ENCODE measurements at places on chromosomes 7 and 10.

DNA sequence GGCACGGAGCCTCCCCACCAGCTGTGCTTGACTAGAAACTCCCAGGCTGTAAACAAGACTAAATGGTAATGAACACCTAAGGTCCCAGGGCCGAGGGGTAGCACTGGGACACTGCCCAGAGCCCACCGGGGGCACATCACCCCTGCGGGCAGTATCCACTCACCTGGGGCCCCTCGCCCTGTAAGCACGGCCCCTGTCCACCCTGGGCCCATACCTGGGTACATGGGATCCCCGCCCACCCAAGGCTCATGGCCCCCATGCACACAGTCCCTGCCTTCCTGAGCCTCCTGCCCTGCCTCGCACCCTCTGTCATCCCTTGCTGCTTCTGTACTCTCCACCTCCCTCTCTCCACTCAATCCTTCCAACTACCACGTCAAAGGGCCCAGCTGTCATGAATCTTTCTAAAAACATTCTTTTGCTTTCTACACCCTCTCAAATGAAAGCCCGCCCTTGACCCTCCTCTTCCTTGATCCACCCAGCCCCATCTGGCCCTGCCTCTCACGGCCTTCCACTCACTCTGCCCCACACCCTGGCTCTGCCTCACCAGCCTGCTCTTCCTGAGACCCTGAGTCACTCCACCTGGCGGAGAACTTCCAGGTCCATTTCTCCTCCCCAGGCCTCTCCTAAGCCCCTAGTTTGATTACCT lies 173.1 kb downstream of the PARD3 start:
- DNase-seq = no peak

DNA sequence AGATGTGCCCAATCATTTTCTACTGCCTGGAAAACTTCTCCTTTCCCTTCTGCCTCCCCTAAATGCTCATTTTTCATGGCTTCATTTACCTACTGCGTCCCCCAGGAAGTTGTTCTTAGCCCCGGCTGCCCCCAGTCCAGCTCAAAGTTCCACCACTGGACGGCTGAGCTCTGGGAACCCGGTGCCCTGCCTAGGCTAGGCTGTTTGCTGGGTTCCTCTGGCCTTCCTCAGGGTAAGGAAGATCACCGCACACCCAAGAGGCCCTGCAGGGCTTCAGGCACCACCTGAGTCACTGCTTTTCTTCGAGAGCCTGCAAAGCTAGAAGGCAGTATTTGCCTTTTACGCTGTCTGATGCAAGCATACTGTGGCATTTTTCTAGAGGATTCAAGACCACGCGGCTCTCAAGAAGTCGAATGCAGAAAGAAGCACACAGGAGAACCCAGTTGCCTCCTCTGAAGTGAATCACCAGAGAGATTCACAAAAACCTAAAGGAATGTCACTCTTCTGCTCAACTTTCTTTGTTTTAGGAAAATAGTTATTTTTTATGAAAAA lies 46.7 kb upstream of the ZMIZ1 start:
- DNase-seq = no peak

GRCh38 chr10:12847361-12847975 lies 154.0 kb downstream of the CCDC3 start:
- no peak for DNase-seq

DNA sequence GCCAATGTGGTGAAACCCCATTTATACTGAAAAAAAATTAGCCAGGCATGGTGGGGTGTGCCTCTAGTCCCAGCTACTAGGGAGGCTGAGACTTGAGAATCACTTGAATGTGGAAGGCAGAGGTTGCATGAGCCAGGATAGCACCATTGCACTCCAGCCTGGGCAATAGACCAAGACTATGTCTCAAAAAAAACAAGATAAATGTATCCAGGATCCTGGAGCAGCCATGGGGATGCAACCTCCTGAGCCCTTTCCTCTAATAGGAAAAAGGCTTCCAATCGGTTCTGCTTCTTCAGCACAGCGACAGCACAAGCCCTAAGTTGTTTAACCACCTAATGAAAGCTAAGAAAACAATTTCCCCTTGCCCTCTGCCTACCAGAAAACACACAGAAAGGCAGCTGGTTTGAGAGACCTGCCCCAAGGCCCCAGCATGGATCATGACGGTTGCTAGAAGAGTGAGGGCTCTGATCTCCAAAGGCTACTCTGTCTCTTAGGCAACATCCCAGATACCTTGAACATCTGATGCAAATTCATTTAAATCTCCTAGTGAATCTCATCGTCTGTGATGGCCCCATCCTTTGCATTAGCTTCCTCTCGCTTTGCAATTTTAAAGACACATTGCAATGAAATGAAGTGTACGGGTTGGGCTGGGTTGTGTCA lies 220.8 kb downstream of the ARHGAP21 start:
- no peak for DNase-seq

DNA sequence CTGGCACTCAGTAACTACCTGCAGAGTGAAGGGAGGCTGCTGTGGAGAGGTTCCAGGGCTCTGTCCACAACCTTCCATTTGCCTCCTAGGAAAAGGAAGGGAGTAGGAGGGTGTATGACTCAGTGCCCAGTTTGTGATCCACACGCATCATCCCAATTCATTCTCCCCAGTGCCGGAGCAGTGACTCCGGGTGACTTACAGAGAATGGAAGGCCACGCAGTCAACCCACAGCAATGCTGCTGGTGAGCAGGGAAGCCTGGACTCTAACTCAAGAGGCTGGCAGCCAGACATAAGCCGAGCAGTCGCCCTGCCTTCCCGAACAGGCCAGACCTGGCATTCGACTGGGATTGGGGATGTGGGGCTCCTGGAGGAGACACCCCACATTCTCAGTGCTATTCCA lies 139.9 kb downstream of the SH3PXD2A start:
- no peak for DNase-seq

Measured in NK-92 treated with Interleukin-12 subunit alpha and Interleukin-12 subunit beta, amount 100 ng/mL, for 24 hours (cell line).